ENCODE measurements at places on chromosomes 5 and 9.

DNA sequence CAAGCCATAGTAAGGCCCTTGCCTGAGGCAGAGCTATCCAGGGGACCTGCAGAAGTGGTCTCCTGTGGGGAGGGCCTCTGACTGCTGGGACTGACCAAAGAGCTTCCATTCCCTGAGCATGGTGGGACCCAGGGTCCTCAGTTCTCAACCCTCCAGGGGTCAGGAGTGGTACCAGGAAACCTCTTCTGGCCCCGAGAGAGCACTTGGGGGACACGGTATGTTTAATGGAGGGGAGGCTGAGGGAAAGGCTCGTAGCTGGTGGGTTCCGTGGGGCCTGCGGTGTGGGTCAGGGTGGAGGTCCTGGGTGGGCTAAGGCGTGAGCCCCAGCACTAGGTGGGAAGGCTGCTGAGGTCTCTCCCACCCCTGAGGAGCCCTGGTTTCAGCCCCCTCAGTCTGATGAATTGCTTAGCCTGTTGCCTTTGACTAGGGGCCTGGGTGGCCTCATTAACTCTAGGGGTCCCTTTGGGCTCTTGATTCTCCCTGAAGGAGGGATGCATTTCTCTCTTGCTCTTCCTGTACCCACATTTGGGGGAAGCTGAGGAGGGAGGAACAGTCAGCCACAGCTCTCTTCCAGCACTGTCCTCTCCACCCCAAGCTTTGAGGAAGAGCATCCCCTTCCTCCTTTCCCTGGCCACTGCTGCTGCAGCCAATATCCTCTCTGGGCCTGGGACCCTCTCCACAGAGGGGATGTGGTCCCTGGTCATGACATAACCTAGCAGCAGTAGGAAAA is 34.0 kb downstream of the CSF1R start:
- DNase-seq, result no peak

GRCh38 chr5:127660047-127660733 is 11.3 kb downstream of the CTXN3 start:
- DNase-seq, result no peak

DNA sequence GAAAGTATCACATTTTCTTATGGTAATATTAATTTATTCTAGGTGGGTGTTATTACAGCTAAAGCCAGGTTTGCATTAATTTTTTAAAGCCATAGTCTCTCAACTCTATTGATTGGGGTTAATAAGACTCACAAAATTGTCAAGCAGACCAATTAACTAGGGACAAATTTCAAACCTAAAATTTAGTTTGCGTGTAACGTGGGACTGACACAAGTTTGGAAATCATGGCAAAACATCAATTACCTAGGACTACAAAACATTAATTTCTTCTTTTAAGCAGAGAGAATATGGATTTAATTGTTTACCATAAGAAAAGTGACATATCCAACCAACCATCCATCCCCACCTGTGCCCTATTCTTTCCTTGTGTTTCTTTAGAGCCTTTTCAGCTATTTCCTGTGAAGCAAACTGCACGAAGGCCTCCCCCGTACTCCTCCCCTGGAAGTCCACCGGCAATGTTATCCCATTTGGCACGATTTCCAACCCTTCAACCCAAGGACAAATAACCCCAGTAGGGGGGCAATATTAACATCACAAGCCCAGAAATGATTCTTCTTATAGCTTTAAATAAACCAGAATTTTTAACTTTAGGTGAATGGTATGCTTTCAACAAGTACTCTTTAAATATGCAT is 4.4 kb downstream of the HNRNPH1 start:
- DNase-seq, result no peak

GRCh38 chr9:106019702-106020101 is 325.4 kb downstream of the TMEM38B start:
- DNase-seq, result no peak

DNA sequence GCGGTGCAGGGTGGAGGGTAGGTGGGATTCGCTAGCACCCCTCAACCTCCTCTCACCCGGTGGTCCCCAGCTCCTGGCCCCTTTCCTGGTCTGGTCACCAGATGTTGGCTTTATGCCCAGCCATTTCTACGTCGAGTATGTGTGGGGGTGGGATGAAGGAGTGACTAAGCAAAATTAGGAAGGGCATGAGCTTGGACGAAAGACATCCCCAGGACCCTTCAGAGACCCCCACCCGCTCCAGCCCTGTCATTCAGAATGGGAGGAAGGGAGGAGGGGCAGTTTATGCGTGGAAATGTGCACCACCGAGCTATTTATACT is 742 bp downstream of the BHMT2 start:
- no peak for DNase-seq

GRCh38 chr9:7976167-7976755 is 176.7 kb upstream of the DMAC1 start:
- DNase-seq, result no peak

DNA sequence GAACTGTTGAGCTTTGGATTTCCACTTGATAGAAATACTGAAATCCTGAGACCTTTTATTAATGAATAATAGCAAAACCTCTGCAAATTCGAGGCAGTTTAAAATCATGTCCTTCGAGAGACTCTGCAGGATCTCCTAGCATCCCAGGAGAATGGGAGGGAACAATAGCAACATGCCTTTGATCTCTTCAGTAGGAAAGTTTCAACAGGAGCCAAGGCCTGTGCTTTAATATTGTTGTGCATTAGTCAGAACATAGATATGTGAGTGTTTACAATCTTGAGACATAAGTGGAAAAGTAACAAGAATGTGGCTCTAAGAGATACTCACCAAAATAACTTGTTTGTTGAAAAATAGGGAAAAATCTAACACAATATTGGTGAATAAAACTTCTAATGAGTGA is 83.3 kb upstream of the LHFPL2 start:
- no peak for DNase-seq

DNA sequence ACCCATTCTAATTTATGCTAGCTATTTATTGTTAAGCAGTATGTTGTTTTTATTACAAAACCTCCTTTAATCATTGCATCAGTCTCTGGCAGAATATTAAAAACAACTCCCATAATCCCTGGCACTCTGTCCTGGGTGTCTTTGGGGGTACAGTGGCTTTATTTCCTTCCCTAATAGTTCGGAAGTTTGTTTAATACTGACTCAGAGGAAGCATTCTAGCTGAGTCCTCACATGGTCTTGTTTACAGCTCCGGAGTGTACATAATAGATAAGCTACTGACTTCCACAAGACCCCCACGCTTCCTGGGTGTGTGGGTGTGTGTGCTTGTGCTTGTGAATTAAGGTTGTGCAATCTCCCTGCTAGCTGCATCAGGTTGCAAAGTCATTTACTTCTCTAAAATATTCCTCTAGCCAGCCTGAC is 149.8 kb upstream of the CDKN2B start:
- DNase-seq, result no peak

DNA sequence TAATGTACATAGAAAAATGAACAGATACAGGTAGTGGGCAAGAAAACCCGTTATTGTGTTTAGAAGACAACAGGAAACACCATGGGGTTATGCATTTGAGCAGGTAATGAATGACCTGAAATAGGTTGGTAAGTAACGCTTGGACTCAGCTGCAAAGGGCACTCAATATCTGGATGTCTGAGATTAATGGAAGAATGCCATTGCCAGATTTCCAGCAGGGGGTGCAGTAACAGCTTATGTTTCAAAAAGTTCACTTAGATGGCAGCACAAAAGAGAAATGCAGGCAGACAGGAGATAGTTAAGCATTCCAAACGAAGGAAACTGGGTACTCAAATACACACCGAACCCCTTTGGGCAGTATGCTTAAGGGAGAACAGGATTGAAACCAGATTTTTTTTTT is 285.5 kb upstream of the VLDLR start:
- no peak for DNase-seq

DNA sequence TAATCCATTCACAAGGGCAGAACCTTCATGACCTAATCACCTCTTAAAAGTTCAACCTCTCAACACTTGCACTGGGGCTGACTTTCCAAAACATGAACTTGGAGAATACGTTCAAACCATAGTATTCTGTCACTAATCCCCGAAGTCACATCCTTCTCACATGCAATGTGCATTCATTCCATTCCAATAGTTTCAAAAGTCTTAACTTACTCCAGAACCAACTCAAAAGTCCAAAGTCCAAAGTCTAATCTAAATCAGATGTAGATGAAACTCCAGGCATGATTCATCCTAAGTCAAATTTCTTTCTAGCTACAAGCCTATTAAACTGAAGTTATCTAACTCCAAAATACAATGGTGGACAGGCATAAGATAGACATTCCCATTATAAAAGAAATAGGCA is 21.7 kb upstream of the ADAMTSL1 start:
- no peak for DNase-seq

GRCh38 chr5:124059200-124059599 is 547.2 kb downstream of the CSNK1G3 start:
- DNase-seq, result no peak

- no peak for DNase-seq
These were observed 21.1 kb downstream of the GFPT2 start for GRCh38 chr5:180332051-180332517.

DNA sequence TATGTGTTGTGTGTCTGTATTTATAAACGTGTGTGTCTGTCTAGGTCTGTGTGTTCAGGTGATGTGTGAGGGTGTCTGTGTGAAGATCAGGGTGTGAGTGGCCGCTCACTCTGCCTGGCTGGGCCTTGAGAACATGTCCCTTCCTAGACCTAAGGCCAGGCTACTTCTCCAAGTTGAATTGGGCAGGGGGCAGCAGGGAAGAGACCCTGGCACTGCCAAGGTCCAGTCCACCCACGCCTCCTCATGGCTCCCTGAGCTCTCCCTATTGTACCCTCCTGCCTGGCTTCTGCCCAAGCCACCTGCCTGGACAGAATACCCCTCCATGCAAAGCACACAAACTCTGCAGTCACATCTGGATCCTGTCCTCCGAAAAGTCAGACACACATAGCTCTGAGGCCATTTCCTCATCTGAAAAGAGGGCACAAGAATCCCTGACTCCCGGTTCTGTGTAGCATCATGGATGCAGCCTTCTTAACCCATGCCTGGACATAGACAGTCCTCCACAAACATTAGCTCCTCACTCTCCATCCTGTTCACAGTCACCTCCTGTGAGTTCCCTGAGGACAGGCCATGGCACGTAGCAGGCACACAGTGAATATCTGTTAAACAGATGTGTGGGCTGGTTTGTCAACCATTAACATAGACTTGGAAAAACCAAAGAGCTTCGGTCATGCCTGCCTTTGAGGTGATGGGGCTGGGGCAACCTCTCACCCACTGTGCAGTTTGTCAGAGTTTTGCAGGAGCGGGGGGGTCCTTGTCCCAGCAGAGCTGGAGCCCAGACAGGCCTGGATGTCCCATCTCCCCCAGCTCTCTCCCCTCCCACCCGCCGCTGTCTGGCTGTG is 167.8 kb upstream of the MVB12B start:
- DNase-seq, result no peak

DNA sequence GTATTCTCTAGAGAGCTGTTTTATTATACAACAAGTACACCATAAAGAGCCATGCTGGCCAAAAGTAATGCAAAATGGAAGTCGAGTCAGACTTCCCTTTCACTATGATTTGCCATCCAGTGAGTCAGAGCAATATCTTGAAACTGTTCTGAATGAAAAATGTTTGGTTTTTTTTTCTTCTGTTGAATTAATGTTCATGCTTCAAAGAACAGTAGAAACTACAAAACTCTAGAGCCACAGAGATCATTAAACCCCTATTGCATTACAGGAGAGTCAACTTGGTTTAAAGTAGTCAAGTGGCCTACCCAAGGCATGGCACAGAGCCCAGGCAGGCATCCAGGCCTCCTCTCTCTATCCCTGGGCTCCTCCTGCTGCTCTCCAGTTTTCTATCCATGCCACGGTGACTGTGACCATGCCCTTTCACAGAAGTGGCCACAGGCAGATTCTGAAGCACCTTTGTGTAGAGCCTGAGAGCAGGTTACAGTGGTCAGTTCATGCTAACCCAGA is 358.9 kb downstream of the DEPDC1B start:
- no peak for DNase-seq

GRCh38 chr9:127717766-127718165 is 1.9 kb downstream of the TTC16 start:
- no peak for DNase-seq

GRCh38 chr5:142193114-142193428 is 84.5 kb downstream of the NDFIP1 start:
- DNase-seq, result no peak

DNA sequence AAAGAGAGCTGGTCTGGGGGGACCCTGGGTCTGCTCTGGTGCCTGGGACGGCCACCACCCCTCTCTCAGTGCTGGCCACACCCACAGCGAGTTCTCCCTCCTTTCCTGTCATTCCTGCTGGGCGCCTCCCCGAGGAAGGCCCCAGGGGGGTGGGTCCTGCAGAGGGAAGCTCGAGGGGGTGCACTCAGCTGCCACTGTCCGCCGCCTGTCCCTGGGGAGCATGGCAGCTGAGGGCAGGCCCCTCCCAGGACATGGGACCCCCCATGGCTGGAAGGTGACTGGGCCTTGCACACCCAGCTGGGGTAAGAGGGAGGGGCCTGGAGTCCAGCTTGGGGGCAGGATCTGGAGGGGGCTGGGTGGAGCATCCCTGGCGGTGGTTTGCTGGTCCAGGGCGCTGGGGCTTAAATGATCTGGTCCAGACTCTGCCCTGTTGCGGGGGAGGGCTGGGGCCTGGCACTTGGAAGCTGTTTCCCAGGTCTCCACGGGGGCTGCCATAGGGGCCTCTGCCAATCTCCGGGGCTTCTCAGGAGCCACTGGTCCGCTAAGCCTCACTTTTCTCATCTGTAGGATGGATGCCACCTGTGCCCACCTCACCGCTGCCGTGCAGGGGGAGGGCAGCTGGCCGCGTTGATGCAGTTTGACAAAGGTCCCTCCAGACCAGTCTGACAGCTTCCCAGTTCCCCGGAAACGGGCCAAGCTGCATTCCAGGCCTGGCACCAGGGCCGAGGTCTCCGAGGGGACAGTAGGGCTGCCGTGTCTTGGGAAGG is 6.0 kb upstream of the SLC2A6 start:
- DNase-seq, result no peak

GRCh38 chr5:139776861-139777260 is 18.7 kb upstream of the PSD2 start:
- DNase-seq, result no peak

GRCh38 chr5:151093476-151093889 is 12.6 kb upstream of the TNIP1 start:
- DNase-seq, result no peak

- DNase-seq, result no peak
These were observed 60.1 kb downstream of the SIL1 start for GRCh38 chr5:139138109-139138508.

GRCh38 chr5:96125231-96125891 is 163.7 kb upstream of the ELL2 start:
- no peak for DNase-seq

DNA sequence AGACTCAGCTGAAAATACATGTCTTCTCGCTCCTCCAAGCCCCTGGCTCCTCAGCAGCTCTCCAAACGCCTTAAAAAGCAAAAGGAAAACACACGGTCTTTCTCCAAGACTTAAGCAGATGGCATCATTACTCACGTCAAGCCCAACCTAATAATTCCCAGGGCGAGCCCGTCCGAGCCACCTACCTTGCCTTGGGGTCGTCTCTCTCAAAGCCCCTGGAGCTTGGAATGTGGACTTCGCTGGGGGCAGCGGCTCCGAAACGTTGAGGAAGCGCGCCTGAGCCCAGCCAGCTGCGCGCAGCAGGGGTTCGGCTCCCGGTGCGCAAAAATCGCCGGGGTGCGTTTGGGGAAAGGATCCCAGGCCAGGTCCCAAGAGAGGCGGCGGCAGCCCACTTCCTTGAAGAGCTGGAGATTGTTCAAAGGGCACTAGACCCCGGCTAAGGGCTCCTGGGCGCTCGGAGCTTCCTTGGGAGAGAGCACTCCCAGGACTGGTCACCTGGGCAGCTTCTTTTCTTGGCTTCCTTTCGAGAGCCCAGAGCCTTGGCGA is 395 bp downstream of the DRD1 start:
- no peak for DNase-seq

GRCh38 chr9:33923998-33924701 is 107.2 kb downstream of the UBE2R2 start:
- DNase-seq, result no peak

- no peak for DNase-seq
These were observed 43.3 kb upstream of the IRX4 start for GRCh38 chr5:1926071-1926440.

Measured in NCI-H1930 (cell line).